HFFc6 (cell line): ENCODE measurements at places on chromosomes 2 and 18.

DNA sequence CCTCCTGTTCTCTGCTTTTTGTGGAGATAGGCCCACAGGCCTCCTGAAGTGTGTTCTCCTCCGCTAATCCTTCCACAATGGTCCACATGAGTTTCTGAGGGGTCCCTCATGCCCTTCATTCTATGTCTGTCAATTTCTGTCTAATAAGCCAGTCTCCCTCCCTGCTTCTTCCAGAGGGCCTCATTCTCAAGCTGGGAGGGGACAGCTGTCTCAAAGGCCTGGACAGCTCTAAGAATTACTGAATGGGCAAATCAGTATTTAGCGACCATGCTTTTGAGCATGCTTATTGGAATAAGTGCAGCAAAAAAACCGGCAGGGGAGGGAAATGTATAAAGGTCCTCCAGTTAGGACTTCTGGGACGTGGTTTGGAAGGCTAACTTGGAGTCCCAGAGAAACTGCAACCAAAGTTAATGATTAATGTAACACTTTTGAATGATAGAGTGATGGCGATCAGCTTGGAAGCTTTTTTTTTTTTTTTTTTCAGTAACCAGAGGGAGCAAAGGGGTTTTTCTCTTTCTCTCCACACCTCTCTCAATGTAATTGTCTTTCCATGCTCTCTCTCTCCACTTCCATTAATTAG lies 890.7 kb upstream of the POU3F3 start:
- no peak for DNase-seq

DNA sequence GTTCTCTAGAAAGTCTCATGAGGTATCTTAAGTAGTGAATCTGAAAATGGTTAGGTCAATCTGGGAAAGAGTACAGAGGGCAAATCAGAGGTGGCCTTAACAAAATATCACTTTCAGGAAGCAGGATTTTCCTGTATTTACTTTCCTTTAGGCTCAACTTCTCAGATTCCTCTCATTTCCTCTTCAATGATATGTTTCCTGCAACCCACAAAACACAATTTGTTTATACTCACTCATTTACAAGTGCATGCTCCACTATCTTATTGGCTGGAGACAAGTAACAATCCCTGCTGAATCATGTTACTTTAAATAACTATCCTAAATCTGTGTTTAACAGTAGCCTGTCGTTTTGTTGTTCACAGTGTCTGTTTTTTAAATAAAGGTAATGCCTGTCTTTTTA lies 228.1 kb downstream of the DSC3 start:
- DNase-seq = no peak

DNA sequence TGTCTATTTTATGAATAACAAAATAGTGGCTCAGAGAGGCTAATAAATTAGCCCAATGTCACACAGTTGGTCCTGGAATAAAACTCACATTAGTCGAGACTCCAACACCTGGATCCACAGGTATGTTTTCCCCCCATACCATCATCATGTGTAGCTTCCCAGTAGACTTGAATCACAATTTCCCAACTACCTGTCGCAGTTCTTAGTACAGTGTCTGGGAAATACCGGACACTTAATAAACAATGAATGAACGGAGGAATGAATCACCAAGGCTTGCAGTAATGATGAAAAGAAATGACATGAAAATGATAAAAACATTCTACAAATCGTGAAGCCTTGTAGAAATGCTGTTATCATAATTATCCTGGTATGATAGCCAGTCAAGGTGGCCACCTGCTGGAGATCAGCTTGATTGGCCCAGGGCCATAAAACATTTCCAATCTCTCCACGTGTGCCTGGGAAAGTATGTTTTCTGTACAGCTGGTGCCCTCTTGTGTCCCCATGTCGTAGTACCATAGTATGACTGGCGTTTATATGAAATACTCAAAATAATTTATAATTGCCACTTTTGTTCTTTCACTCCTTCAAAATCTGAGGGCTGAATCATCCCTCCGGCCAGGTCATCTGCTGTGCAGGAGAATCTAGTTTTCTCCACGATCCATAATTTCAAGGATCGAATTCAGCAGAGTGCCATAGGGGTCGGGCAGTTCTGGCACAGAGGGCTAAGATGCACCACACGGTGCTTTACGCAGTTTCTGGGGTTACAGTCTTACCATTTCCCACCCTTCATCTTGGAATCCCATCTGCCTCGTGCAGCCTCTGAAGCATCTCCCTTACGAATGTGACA lies 95.4 kb downstream of the LAMA1 start:
- DNase-seq = peak; percentile 19

DNA sequence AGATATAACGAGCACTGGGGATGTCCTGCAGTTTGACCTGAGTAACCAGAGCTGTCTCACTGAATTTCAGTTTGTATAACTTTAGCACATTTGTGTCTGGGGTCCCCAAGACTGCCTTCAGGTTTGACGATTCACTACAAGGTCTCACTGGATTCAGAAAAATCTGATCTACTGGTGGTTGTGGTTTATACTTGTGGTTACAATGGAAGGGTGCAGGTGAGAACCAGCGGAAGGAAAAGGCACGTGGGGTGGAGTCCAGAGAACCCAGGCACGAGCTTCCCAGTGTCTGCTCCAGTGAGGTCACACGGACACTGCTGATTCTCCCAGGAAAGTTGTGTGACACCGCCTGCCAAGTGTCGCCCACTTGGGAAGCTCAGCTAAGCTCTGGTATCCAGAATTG lies 126.0 kb downstream of the ZNF236 start:
- no peak for DNase-seq

DNA sequence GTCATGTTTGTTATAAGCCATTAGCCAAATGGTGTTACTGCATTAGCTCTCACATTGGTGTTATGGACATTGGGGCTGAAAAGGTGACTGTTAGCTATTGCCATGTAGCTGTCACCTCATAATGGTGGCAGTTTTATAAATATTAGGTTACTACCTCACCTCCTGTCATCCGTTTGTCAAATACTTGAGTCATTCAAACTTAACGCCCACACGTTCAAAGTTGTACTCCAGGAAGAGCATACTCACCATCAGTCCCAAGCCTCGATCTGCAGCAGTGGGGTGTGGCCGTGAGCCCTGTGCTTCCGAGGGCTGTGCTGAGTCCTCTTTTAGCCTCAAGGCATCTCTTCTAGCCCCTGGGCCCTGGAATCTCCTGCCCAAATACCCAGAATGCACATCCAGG lies 87.3 kb downstream of the PDK1 start:
- peak; percentile 56 for DNase-seq

GRCh38 chr2:37324536-37324785 lies 172 bp downstream of the PRKD3 start:
- peak; percentile 53 for DNase-seq

DNA sequence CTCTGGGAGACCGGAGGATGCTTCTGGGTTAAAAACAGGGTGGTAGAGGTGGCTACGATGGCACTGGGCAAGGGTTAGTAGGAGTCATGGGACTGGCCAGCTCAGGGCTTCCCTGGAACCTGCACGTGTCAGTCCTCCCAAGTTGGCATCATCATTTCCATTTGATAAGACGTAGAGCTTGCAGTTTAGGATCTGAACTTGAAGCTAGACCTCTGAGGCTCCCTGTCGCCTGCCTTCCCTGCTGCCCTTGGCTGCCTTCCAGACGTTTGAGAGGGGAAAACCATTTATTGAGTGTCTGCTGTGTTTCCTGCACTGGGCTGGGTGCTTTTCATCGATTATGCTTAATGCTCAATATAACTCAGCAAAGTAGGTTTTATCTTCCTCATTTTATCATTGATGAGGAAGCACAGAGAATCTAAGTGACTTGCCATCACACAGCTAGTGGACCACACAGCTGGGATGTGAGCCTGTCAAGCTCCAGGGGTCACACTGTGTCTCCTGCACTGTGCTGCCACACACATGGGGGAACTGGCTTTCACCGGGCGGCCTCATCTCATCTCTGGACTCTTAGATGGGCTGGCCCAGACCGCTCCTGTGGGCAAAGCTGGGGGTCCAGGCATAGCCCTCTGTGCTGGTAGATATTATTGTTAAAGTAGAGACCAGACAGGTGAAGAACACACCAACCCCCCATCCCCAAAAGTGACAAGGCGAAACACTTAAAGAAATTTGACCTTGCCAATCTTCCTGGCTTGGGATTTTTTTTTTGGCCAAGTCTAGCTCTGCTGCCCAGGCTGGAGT lies 7.8 kb downstream of the NT5DC4 start:
- no peak for DNase-seq

- no peak for DNase-seq
Observed at GRCh38 chr18:75035928-75036327, 173.0 kb downstream of the PTGR3 start.

DNA sequence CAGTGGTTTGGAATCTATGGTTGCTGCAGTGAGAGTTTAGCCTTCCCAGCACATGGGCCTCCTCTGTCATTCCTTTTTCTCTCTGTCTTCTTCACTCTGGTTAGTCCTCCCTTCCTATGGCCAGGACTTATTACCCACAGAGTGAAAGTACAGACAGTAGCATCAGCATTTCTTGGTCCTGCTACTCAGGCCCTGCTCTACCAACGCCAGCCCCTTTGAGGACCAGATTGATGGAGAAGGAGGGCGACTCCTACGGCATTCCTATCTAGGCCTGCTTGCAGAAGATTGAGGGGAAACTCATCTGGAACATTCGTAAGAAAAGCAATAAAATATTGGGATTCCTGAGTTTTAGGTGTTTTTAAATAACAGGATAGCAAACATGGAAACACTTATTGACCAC lies 43.5 kb downstream of the BMP10 start:
- DNase-seq = no peak

GRCh38 chr2:236964291-236964690 lies 121.4 kb upstream of the COPS8 start:
- no peak for DNase-seq

DNA sequence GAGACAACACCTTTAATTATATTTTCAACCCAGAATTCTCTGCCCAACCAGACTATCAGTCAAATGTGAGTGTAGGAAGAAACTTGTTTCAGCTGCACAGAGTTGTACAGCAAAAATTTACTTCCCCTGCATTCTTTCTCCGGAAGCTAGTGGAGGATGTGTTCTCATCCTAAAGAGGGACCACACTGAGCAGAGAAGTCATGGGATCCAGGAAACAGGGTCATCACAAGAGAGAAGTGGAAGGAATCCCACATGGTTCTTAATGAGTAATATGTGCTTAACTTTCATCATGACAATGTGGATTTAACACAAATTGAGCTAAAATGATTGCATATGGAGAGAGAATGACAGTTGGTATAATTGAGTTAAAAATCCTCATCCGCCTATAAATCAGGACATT lies 78.2 kb downstream of the INPP4A start:
- DNase-seq = no peak

GRCh38 chr18:3305354-3305762 lies 43.4 kb downstream of the MYL12B start:
- peak; percentile 91 for DNase-seq

- no peak for DNase-seq
Observed at GRCh38 chr2:175461839-175462238, 280.3 kb upstream of the ATP5MC3 start.

DNA sequence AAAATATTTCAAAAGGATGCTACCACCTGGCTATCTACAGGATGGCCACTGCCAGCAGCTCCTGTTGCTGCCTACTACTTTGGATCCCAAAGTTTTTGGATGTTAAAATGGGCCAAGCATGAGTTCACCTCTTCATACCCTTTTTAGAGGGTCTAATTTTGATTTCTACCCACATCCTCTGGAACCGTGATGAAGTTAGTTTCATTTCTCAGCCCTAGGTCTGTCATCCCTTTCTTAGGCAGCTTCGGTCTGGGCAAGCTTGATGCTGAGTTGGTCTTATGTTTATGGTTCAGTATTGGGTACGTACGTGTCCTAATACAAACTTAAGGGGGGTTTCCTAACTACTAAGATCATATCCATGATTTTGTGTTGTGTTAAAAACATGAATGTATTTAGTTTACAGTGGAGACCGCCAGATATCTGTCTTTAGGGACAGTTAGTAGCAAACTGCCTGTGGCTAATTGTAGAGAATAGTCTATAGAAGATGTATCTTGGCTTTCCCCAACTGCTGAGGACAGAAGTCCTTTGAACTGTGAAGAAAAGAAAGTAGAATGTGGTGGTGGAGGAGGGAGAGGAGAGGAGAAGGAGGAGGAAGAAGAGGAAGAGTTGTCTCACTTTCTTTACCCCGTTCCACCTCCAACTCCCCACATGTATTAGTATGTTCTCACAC lies 184.9 kb downstream of the UBE2E3 start:
- no peak for DNase-seq

DNA sequence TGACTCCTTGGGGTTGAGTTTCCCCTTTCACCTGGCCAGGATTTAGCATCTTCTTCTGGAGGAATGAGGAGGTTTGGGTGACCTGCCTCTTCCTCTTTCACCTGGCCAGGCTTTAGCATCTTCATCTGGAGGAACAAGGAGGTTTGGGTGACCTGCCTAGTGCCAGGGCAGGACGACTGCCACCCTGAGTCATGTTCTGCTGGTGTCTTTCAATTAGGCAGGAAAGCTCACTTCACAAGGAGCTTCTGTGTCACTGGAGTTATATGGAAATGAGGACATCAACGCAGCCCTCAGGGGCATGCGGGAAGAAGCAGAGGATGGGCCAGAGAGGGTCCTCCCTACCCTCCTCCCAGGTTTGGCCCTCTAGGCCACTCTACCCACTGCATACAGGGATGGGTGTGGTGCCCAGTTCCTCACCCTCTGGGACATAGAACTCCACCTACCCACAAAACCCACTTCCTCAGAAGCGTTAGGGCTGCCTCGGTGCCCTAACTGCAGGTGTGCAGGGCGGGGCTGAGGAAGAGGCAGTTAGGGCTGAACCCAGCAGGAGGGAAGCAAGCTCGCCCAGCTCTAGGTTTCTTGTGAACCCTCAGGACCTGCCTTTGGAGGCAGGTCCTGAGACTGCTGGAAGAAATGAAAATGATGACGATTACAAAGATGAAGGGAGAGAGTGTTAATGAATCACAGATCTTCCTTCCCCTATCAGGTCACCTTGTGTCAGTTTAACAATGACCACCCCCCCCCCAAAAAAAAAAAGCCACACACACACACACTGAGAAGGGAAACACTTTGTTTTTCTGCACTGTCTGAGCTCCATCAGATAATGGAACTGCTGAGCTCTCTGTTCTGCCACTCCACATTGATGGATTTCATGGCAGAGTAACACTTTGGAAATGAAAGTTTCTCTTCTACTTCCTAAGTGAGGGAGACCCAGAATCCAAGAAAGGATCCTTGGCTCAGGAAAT lies 71.0 kb downstream of the ARL4C start:
- no peak for DNase-seq

- no peak for DNase-seq
Observed at GRCh38 chr2:98037666-98038336, 42.1 kb upstream of the TMEM131 start.

GRCh38 chr2:85734942-85735608 lies 18.7 kb upstream of the ATOH8 start:
- no peak for DNase-seq

GRCh38 chr2:148135705-148136104 lies 114.8 kb downstream of the MBD5 start:
- no peak for DNase-seq

DNA sequence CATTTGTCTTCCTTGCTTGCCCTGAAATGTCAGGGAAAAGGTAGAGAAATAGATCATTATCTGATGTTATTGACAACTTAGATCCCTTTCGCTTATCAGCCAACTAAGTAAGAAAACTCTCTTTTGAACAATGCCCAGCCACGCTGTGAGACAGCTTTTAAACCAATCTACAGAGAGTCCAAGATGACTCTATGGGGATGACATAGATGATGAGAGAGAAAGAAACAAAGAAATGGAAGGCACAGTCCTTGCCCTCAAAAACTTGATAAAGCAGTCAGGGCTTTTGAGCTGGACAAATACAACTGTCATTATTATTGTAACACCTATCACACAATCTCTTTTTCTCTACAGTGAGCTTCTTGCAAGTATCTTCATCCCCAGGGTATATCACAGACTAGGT lies 222.6 kb downstream of the SETBP1 start:
- no peak for DNase-seq
